NCI-H524 (cell line): ENCODE measurements at places on chromosomes 13 and 19.

GRCh38 chr19:16893686-16893989 is 4.8 kb downstream of the F2RL3 start:
- DNase-seq: no peak

GRCh38 chr13:20156702-20157101 is 4.2 kb downstream of the GJA3 start:
- DNase-seq: no peak

DNA sequence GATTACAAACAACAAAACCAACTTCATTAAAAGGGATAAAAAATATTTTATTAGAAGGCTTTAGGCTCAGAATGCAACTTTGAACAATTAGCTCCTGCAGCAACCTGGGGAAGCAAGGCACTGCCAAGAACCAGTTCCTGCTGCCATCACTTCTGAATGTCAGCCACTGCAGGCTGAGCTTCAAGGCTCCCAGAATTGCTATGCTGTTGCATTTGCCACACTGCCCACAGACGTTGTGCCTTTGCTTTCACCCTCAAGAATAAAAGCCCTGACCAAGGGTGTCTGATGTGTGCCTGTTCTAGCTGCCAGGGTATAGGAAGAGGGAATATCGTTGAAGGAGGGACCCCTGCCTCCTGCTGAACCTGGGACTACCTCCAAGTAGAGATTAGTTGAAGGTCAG is 238.4 kb downstream of the ITGBL1 start:
- no peak for DNase-seq

GRCh38 chr19:45448887-45449299 is 18.9 kb upstream of the FOSB start:
- DNase-seq: no peak

- peak; percentile 39 for DNase-seq
Measured at GRCh38 chr19:35710784-35711723, 6.7 kb downstream of the ZBTB32 start.

- DNase-seq: no peak
Measured at GRCh38 chr13:45332036-45332830, 8.8 kb downstream of the TPT1 start.

- DNase-seq: no peak
Measured at GRCh38 chr13:35994131-35994966, 136.8 kb downstream of the DCLK1 start.

GRCh38 chr13:20002787-20003186 is 44.3 kb downstream of the ZMYM2 start:
- no peak for DNase-seq

DNA sequence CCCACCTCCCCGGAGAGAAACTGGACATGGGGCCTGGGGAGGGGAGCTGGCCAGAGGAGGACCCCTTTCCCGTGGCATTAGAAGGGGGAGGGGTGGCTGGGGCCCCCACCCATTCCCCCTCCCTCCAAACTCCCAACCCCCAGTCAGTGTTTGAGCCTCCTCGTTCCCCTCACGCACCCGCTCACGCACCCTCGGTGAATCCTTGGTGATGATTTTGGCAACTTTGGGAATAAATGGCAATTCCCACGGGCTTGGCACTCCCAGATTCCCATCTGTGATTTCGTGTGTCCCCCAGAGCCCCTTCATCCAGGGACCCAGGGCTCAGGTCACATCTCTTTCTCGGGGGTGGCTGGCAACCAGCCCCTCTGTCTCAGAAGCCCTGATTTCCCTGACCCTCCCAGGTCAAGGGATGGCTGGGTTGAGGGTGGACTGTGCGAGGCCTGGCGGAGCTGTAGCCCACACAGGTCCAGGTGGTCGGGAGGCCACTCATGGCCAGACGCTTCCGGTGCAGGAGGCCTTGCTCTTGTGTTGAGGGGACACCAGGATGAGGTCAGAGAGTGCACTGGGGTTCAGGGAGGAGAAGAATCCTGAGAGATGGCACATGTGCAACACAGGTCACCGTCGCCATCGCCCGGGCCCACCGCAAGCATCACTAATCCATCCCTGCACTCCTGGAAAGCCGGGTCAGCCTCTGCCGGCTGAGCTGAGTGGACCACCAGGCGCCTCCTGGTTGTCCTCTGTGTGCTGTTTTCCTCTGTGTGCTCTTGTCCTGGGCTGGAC is 20.7 kb downstream of the EPN1 start:
- DNase-seq: no peak

DNA sequence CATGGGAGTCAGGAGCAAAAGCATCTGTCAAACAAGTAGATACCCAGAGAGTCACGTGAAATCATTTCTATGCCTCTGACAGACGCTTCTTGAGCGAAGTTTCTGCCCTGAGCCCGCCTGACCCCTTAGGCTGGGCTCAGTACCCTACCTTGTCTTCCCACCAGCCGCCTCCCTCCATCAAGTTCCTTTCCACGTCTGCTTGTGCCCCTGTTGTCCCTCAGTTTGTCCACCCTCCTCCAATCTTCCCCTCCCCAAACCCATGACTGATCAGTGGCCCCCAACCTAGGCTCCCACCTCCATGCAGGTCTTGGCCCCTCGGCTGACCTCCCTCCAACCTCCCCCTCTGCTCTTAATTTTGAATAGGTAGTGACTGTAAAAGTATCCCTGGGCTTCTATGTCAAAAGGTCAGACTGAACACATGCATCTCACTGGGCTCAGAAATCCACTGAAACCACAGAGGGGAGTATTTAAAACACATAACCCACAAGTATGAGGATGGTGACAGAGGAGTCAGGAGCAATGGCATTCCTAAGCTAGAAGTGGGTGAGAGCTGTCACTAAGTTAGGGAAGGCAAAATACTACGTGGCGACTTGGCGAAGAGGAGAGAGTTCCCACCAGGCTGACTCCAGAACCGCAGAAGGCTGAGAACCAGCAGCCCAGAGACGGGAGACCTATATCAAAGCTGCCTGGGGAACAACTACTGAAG is 1.7 kb upstream of the ZNF446 start:
- no peak for DNase-seq
